ENCODE measurements at places on chromosomes 4 and X.

DNA sequence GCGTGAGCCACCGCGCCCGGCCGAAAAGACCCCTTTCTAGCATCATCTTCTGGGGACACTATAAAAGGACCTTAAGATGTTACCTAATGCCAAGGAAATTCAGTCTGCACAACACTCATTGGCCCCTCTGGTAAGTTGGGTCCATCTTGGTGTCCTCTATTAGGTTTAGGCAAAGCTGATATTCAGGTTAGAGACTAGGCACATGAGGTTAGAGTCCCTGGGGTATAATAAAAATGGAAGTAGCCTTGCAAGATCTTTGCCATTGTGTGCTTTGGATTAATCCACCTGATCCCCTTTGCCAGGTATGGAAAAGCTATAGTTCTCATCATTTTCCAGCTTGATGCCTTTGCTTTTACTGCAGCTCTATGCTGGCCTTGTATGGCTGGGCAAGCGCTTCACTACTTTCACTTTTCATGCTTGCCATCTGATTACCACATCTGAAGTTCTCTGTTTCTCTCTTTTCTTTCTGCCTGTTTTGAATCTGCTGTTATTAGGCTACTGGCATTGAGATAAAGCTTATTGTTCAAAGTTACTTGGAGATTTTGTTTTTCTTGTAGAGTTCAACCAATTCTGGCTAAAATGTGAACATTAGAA is 5.4 kb upstream of the ADH4 start:
- DNase-seq = no peak

- peak; percentile 14 for DNase-seq
Measured at GRCh38 chr4:931194-931959, 739 bp downstream of the GAK start.

DNA sequence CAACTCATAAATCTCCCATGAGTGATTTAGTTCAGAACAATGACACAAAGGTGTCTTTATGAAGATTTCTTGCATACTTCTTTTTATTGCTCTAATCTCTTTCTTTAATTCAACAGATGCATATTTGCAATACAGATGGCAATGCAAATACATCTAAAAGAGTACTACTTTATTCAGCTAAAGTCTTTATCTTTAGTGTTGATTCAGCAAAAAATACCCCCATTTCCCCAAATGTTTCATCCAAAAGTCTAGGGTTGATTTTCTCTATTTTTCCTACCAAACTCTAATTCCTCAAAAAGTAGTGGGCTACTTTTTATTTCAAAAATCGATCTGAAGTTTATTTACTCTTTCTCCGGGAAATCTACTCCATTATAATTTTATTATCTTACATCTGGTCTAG is 1055.2 kb downstream of the STIM2 start:
- no peak for DNase-seq

DNA sequence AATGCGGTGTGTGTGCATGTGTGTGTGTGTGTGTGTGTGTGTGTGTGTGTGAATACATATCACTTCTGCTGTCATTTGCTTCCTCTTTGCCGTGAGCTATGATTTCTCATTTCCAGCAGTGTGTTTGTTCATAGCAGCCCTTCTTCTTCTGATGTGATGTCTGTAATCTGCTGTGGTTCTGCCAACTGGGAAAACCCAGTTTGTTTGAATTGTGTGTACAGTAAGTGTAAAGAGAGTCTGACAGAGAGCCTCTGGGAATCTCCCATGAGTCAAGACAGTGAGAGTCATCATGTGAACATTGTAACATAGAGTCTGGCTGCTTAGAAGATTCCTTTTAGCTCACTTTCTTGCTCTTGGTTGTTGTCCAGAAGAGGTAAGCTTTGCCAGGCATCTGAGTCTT is 8.4 kb upstream of the NWD2 start:
- no peak for DNase-seq

GRCh38 chr4:102392033-102392744 is 46.9 kb upstream of the SLC39A8 start:
- no peak for DNase-seq

DNA sequence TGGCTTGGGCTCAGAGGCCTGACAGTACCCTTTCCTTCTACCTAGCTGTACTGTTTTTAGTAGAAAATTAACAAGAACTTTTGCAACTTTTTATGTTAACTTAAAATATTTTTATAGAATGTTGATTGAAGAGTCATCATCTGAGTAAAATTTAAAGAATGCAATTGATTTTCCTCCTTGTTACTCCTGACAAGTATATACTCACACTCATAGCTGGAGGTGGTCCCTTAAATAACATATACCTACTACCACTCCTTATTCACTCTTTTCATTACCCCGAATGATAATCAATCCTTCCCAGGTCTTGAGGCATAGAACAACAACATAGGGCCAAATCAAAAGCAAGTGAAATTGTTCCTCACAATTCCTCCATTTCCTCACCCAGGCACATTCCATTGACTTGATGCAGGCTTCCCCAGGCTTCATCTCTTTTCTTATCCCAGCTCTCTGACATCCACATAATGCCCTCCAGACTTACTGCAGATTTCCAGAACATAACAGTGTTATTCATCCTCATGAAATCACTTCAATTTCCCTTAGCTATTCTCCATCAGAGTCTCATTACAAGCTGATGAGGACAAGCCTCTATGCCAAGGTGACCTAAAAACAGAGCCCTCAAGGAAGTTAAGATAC is 73.2 kb upstream of the ANXA10 start:
- no peak for DNase-seq

All from activated CD4-positive, alpha-beta T cell treated with anti-CD3 and anti-CD28 coated beads for 48 hours (primary cell).